Mammary epithelial cell (primary cell): ENCODE measurements at places on chromosomes 4 and X. TPM values are rescaled to one million over a fixed set of nuclear protein-coding genes. Genes with fewer than 3 reads are reported as not detected.

DNA sequence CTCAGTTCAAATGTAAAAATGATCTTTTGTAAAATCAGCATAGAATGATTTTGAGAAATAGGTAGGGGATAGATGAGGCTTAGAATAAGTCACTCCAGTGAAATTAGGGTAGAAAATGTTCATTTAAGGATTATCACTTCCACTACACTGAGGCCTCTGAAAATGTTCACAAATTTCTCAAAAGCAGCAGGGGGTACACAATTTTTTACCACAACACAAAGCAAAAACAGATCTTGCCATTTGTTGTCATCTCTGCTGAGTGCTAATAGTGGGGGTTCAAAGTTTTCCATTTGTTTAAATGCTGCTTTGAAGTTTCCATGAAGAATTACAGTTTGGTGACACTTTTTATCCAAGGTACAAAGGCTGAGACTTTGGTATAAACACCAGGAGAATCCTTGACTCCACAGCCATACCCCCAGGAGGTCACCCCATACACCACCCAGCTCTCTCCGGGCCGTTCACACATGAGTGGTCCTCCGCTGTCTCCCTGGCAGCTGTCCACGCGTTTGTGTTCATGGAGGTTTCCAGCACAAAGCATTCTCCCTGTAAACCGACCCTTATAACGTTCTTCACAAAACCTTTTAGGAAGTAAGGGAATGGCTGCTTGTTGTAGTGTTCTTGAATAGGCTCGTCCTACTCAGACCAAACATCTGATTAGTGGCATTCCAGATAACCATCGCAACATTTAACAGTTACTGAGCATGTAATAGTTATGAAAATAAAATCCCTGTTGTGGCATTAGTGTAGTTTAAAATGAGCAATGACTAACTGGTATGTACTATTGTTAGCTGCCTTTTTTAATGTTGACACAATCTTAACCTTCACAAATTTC is 71.0 kb downstream of the PRSS12 start:
- peak; percentile 51 for DNase-seq

GRCh38 chr4:76513482-76513881 is 78.5 kb downstream of the SHROOM3 start:
- no peak for DNase-seq

- DNase-seq: no peak
Observed at GRCh38 chr4:142557239-142557801, 288.8 kb downstream of the INPP4B start.

GRCh38 chr4:77232653-77233052 is 75.6 kb downstream of the CCNG2 start:
- peak; percentile 72 for DNase-seq

GRCh38 chr4:66372706-66373105 is 702.4 kb upstream of the EPHA5 start:
- no peak for DNase-seq

- DNase-seq: no peak
Observed at GRCh38 chr4:7738458-7739076, 201.1 kb downstream of the AFAP1 start.

SMIM31 gene
- total RNA-seq: not detected in 2 replicates

SPINK2 gene
- not detected in 2 replicates for total RNA-seq

MFAP3L gene
- total RNA-seq: 6.4 and 9.1 TPM in 2 replicates
